T-cell (primary cell): ENCODE measurements at places on chromosomes 2 and 18.

- no peak for DNase-seq
These were observed 2.0 kb downstream of the SLC14A2 start for GRCh38 chr18:45617284-45617683.

GRCh38 chr2:74366036-74366435 is 14.1 kb downstream of the DCTN1 start:
- no peak for DNase-seq

DNA sequence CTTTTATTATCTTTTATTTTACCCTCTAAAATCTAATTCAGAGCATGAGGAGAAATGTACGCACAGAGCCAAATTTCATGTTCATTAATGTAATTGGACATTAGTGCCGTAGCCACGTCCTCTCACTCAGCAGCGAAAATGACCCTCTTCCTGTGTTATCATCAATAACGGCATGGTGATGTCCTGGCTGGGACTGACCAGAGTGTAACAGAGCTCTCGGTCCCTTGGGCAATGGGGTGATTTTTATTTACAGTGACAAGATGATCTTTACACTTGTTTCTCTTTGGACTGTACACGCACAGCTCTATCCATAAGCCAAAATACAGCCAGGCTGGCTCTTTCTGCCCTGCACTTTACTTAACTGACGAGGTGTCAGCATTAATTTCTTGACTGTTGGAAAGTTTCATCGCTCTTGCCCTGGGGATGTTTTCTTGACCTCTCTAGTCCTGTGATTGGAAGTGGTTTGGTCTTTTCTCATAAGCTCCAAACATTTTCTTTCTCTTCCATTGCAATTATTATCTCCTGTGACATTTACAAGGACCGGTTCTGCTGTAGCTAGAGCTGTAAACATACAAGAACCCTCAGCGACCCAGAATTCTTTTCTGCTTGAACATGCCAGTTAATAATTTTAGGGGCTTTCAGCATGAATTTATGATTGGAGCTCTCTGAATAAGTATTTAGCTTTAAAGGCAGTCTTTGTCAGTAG is 308.0 kb upstream of the PIK3C3 start:
- DNase-seq: no peak

DNA sequence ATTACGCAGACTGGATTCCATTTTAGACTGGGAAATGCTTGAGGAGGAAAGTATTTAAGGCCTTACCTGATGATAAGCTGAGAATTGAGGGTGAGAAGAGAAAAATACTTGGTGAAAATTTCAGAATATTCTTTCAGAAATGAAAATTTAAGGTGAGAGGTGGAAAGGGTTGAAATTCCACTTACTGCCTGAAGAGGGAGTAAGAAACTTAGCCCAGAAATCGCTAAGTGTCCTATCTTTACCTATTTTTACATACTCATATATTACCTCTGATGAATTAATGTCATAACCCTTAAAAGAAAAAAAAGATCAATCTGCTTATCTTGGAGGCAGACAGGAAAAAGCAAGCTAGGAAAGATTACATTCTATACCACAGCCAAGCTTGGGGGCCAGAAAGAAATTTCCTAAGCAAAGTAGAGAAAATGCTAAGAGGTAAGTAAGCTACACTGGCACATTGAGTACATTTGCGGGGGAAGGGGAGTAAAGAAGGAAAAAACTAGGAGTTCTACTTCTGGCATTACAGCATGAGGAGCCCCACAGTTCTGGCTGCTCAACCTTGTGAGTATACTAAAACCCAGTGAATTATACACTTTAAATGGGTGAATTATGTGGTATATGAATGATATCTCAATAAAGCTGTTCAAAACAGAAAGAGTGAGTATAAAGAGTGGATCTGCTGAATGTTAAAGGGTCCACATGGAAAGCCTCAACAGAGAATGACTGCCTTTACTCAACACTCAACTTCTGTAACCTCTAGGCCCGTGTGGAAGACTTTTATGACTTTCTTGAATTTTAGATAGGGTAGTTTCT is 33.8 kb downstream of the SMC6 start:
- DNase-seq: no peak

- DNase-seq: peak; percentile 76
These were observed 781 bp upstream of the SLC5A6 start for GRCh38 chr2:27212626-27213471.
